HEK293T (cell line): ENCODE measurements at places on chromosomes 16 and 17.

GRCh38 chr16:68356249-68356918, 45.6 kb downstream of the PRMT7 start:
- DNase-seq, result no peak

DNA sequence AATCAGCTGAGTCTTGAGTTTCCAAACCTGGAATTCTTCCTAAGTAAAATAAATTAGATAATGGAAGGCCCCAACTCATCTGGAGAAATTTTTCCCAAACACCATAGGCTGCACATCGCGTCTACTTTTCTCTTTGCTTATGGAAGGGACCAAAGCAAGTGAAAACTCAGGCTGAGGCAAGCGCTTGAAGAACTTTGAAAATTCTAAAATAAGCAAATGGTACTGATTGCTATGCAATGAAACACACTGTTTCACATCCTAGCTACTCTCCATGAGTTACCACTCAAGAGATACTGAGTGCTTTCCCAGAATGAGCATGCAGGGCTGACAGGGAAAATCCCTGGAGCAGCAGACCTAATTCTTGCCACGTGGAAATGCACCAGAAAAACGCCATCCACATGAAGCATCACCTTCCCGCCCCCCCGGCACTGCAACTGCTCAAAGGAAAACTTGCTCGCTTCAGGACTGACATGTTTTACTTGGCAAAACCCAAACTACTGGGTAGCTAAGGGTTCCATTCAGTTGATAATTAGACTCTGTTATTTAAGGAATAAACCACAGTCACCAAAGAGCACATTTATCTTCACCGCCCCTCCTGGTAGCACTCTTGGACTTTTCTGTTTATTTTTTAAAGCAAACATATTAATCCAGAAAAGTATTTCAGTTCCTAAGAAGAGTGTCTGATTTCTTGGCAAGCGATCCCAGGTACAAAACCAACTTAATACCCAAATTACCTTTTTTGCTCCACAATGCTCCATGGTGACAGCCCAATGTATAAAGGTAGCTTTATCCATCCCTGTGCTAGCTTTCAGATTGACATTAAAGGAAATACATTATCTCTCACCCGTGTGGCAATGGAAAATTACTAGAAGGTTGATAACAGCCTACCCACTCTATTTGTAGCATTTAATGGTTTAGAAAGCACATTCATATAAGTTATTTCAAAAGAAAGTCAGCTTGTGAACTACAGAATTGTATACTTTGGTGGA, 62.5 kb downstream of the WDR59 start:
- DNase-seq, result no peak

DNA sequence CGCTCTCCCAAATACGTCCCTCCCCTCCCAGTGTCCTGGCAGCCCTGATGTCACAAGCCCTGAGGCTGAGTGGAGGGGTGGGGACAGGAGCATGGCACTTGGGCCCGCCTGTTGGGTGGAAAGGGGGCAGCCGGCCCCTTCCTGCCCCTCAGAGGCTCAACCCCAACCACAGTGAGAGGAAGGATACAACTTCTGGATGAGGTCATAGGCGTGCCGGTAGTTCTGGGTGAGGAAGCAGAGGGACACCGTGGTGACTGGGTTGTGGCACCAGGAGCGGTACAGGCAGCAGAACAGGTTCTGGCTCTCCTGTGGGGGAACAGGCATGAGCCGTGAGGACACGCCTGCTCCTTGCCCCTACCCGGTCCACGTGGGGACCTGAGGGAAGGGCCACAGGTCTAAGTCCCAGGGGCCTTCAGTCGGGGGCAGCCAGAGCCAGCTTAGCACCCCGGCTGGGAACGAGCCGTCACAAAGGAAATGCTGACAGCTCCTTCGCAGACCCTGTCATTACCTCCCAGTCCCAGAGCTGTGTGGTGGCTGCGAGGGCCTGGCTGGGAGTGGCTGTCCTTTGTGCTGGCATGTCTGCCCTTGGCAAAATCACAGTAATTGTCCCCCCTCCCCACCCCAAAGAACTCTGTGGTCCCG, 11.2 kb upstream of the MTSS2 start:
- no peak for DNase-seq

DNA sequence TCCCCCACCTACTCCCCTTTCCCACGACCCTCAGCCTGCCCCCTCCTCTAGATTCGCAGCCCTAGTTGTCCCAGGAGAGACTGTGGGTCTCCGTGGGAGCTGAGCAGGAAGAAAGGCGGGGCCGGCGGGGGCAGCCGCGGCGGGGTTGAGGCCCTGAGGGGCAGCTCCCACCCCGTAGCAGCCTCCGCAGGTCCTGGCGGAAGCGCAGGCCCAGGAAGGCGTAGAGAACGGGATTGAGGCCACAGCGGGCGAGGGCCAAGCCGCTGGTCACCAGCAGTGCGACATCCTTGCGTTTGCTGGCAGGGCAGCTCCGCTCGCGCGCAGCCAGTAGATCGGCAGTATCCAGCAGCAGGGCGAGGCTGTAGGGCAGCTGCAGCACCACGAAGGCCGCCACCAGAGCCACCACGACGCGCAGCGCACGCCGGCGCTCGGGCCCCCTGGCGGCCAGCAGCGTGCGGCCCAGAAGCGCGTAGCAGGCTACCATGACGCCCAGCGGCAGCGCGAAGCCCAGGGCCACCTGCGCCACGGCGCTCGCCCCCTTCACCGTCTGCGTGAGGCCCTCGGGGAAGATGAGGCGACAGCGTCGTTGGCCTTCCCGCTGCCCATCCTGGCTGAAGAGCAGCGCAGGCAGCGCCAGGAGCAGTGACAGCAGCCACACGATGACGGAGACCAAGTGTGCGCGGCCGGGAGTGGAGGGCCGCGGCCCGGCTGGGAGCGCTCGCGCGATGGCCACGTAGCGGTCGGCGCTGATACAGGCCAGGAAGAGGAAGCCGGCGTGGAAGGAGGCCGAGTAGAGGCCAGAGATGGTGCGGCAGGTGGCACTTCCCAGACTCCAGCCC, 1.9 kb downstream of the CCR10 start:
- peak; percentile 76 for DNase-seq

- no peak for DNase-seq
Observed at GRCh38 chr17:13096291-13096690, 78.5 kb upstream of the ELAC2 start.

DNA sequence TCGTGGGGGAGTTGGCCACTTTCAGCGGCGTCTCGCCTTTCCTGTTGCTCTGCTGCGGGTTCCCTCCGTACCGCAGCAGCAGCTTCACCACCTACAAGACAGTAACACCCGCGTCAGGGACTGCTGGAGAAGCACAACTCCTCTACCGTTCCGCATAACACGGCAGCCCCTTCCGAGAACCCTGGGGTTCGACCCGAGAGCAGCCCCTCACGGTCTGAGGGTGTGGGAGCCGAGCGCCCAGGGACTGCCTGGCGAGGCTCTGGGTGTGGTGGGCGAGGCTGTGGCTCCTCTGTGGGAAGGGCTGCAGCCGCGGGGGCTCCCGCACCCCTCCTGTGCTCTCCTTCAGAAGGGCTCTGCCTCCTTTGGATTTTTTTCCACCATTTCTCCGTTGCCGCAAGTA, 68.6 kb downstream of the ZNF778 start:
- no peak for DNase-seq

- no peak for DNase-seq
Observed at GRCh38 chr17:18959071-18959844, 7.3 kb downstream of the SLC5A10 start.

GRCh38 chr16:55563797-55564196, 2.7 kb upstream of the CAPNS2 start:
- no peak for DNase-seq

DNA sequence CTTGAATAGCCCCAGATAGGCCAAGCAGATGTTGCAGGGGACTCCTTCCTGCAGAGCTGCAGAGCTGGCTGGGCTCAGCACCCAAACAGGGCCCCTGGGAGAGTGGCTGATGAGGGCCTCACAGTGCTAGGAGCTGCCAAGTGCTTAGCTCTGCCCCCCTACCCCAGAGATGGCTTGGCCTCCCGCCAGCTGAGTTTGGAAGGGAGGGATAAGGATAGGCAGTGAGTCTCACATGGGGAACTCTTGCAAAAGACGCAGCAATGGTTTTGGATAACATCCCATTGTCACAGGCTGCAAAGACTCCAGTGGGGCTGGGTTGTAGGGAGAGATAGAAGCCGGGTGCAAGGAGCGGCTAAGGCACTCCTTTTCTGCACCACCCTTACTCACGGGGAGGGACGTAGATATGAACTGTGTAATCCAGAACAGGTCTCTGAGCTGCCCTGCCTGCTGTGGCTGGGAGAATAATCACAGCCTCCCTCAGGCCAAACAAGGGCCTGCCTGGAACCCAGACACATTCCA, 52.9 kb upstream of the MAF start:
- DNase-seq, result no peak

DNA sequence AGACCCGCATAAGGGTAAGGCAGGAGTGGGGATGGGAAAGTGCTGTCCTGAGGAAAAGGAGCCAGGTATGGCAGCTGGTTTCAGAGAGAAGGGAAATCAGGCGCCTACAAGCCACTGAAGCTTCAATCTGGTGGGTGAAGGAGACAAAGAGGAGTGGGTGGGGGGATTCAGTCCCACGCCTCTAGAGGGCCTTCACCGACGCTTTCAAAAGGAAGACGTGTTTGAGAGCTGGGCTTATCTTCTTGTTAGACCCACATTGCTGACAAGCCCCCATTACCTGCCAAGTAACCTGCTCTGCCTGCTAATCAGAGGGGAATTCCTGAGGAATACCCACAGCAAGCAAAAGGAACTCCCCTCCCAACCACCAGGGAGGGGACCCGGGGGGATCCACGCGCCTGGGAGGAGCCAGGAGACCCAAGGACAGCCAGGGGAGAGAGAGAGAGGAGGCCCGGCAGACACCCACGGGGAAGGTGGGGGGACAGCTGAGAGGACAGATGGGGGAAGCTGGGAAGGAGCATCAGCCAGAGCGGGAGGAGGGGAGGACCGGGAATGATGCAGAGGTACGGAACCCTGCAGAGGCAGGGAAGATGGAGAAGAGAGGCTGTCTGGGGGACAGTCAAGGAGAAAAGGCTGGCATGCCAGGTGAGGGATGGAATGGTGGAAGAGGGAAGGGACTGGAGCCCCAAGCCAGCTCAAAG, 1.0 kb downstream of the MTMR4 start:
- no peak for DNase-seq

DNA sequence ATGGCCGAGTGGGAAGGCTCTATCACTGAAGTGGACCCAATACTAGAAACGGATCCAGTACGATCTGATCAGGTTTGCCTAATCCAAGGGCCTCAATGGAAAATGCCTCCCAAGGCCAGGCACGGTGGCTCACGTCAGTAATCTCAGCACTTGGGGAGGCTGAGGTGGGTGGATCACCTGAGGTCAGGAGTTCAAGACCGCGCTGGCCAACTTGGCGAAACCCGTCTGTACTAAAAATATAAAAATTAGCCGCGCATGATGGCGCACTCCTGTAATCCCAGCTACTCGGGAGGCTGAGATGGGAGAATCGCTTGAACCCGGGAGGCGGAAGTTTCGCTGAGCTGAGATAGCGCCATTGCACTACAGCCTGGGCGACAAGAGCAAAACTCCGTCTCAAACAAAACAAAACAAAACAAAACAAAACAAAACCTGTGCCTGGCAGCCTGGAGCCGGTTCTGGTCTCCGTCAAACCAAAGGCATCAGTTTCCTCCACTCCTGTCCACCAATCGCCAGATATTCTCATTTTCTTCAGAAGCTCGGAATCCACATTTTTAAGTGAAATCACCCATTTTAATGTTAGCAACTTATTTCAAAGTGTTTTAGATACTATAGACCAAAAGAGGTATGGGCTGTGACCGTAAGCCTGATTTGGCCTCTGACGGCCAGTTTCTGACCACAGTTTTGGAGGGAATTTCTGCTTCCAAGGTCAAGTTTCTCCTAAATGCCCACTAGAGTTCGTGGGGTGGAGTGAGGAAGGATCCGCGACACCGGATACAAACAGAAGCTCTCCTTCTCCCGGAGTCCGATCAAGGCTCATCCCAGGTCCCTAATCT, 664 bp downstream of the NQO1 start:
- DNase-seq, result no peak

DNA sequence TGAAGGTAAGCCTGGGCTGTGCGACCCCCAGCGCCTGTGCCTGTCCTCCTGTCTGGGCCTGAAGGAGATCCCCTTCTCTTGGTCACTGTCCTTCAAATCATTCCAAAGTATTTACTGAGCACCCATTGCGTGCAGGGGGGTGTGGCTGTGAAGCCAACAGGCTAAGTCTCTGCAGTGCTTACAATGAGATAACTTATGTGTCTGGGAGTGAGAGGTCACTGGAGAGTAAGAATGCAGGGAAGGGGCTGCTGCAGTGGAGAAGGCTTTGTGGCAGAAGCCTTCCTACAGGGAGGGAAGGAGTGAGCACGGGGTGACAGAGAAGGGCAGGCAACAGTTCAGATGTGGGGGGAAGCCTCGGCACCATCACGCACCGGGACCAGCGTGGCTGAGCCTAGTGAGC, 11.2 kb upstream of the SMIM5 start:
- no peak for DNase-seq

GRCh38 chr16:59913666-59914065, 1179.5 kb upstream of the GOT2 start:
- no peak for DNase-seq

- no peak for DNase-seq
Observed at GRCh38 chr16:87681981-87682570, 79.8 kb downstream of the JPH3 start.

DNA sequence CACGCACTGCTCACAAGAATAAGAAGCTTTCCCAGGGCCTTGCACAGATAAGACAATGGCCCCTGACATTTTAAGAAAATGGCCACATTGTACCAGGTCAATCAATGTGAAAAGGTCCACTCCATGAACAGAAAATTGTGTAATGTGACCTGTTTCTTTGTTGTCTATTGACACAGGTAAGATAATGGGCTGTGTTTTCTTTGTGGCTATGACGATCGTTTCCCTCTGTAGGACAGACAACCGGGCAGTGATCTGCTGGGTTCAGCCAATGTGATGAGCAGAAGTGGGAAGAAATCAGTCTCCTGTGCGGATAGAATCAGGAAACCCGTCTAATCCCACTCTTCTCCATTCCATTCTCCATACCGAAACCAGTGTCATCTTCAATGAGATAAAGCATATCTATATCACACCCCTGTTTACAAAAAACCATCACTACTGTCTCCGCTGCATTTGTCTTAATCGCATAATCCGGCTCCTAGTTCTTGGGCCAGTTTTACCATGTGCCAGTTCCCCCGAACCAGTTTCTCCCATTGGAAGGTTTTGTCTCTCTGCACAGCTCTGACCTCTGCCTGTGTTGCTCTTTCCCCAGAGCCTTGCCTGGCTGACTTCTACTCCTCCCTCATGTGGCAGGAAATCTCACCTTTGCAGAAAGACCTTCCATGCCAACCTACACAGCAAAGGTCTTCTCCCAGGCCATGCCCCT, 66.9 kb upstream of the ATF7IP2 start:
- DNase-seq, result no peak
